ENCODE measurements at places on chromosomes 4 and X.
A peak's percentile ranks its signal among the peaks of the same experiment; 100 is the strongest.

DNA sequence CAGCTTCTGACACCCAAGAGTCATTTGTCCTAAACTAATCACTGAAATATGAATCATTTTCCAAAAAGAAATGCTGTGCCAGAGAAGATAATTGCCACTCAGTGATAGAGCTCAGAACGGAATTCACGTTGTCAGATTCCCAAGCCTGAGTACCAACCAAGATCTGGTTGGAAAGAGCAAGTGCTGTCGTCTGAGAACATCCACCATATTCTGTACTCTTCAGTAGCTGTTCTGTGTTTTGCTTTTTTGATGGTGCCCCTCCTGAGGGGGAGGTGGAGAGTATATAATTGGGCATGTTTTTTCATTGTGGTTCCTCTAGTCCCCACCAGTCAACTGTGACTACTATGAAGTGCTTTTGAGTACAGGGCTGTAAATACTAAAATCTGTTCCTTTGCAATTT lies 13.2 kb downstream of the RUFY3 start:
- no peak for DNase-seq

DNA sequence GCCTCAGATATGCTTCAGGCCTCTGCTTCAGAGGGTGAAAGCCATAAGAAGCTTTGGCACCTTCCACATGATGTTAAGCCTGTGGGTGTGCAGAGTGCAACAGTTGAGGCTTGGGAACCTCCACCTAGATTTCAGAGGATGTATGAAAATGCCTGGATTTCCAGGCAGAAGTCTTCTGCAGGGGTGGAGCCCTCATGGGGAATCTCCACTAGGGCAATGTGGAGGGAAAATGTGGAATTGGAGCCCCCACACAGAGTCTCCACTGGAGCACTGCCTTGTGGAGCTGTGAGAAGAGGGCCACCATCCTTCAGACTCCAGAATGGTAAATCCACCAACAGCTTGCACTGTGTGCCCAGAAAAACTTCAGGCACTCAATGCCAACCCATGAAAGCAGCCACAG lies 35.2 kb downstream of the TLR10 start:
- no peak for DNase-seq

DNA sequence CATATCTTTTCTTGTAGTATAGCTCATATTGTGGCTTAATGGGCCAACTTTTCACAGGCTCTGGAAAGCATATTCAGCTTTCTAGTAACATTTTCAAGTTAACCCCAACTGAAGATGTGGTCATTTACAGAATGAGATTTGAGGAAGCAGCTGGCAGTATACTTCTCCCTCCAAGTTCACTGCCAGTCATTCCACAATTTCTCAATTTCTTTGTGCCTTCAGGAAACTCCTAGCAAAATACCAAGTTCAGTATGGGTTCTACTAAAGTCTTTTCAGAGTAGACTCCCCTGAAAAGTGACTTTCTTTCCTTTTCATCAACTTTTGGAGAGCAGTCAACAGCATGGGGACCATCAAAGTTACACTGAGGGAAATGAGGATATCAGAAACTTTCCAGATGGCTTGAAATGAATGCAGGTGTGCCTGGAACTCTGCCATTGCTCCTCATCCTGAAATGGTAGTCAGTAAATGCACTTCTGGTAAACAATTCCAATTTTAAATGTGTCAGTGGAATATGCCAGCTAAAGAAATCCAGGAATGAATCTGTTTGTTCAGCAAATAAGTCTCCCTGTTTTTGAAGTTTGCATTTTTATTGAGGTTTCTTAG lies 81.5 kb upstream of the TEX13D start:
- DNase-seq, result no peak

DNA sequence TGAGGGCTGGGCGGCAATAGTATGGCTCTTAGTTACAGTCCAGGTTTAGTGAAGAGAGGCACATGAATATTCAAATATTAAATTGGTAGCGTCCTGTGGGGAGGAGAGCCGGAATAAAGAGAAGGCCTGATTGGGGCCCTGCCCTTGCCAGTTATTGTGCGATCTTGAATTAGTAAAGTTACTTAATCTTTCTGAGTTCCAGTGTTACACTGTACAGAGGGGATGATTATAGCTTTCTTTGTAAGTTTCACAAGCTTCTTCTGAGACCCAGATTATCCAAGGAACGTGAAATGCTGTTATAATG lies 1.2 kb downstream of the METAP1 start:
- no peak for DNase-seq

DNA sequence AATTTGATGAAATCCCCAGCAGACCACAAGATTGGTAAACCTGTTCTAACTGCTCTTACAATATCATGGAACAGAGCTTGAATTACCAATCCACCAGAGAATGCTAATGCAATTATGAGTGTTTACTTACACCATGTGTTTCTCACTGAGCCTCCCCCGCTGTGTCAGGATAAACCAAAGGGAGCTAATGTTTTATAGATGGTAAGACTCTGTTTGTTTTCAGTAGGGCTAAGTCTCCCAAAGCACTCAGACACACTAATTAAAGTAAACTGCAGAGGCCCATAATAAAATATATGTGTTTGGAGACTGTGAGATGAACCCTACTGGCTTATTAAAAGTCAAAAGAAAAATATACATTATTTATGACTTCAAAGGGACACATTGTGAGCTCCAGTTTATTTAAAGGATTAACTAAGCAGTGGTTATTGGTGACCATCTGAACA lies 261.7 kb upstream of the FAM241A start:
- peak; percentile 50 for DNase-seq

GRCh38 chr4:169124661-169125060 lies 114.6 kb upstream of the CBR4 start:
- DNase-seq, result no peak

GRCh38 chrX:136387951-136388502 lies 87.3 kb downstream of the ADGRG4 start:
- no peak for DNase-seq

DNA sequence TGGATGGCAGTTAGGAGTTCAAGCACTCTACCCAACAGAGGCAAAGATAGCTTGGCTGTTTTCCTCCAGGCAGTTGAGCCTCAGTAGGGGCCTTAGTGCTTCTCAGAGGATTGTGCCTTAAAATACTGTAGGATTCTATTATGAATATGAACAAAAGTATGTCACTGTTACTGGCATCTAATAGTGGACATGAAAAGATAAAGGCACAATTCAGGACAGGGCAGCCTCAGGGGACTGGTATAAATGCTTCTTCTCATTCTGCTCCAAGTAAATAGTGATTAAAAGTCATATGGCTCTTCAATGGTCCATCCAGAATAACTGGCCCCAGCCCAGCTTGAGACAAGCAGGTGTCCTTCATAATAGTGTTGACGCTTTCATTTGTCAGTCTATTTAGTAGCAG lies 17.7 kb downstream of the COL4A6 start:
- peak; percentile 58 for DNase-seq

DNA sequence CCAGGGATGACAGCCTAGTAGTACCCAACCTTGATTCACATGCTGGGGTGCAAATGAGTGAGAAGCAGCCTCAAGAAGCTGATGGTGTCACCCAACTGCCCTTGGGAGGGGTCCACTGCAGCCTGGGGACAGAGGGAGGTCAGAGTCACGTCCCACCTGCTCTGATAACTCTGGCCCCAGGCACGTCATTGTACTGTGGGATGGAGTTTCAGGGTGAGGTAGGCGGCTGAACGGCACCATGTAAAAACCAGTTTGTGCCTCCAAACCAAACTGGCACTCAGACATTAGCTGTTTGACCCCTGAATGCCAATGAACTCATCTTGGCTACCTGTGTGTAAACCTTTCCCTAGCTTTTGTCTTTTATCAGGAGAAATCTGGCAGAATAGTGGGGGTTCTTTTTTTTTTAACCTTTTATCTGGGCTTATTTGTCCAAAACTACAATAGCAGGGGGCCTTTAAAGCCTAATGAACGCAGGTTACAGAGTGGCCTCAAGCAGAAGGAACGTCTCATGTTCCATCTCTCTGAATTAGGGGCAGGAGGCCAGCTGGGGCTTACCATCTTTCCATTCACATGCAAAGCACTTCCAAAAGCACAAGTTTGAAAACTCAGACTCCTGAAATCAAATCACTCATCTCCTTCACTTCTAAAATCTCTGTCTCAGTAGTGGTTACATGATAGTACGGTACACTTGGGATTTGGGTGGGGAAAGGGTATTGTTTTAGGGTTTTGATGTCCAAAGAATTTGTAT lies 89.4 kb downstream of the IRF2 start:
- no peak for DNase-seq

- DNase-seq, result no peak
These were observed 278.3 kb downstream of the PCDH18 start for GRCh38 chr4:137253949-137254348.

GRCh38 chrX:70254063-70254400 lies 6.0 kb downstream of the P2RY4 start:
- no peak for DNase-seq

- DNase-seq, result no peak
These were observed 11.8 kb upstream of the SHROOM4 start for GRCh38 chrX:50825825-50826224.

DNA sequence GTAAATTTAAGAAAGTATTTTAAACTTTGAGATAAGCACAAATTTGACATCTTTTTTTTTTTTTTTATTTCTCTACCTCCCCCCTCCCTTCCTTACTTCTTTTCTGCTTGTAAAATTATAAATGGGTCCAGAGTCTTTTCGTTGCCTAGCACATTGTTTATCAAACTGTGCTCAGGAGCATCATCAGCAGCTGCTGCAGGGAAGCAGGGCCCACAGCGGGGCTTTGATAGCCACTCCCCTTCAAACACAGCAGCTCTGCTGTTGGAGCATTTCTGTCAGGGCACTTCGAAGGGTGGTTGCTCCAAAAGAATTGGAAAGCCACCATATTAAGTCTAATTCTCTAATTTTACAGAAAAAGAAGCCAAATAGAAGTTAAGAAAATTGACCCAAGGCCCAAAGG lies 588.3 kb downstream of the SPRY1 start:
- DNase-seq, result no peak

GRCh38 chrX:25872786-25873185 lies 265.4 kb upstream of the MAGEB18 start:
- DNase-seq, result no peak

- DNase-seq, result no peak
These were observed 24.5 kb downstream of the IL15 start for GRCh38 chr4:141660880-141661279.

- no peak for DNase-seq
These were observed 1.6 kb downstream of the CLOCK start for GRCh38 chr4:55545151-55545550.

GRCh38 chr4:149441338-149441737 lies 374.3 kb downstream of the IQCM start:
- DNase-seq, result no peak

DNA sequence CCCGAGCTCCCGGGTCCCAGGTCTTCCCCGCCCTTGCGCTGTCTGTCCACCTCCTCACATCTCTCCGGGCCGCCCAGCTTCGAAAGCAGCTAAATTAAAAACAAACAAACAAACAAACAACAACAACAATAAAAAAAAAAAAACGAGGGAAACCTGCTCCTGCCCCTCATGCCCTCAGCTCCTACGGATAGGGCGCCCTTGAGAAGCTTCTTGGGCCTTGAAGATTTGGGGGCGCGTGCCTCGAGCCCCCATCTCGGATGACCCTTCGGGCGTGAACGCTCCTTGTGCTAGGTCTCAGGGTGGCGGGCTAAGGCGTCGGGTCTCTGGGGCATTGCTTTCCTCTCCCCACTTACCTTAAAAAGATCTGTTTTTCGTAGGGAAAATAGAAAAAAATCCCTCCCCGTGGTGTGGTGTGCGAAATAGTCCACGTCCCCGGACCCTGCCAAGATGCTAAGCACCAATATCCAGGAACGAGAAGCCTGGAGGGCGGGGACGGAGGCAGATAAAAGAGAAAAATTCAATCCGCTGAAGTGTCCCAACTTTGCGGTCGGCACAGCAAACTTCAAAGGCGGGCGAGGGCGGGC lies 603 bp downstream of the NDNF start:
- DNase-seq, result no peak

DNA sequence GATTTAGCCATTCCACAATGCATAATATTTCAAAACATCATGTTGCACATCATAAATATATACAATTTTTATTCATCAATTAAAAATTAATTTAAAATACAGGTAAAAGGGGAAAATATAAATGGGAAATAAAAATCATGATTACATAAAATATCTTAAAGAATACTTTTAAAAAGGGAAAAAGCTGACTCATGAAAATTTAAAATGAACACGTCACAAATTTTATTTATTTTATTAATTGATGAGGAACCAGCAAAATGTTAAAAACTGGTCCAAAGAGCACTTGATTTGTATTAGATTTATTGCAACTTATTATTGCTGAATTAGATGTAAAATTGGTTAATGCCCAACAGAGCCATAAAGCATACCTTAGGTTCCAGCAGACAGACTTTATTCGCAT lies 78.5 kb upstream of the ANK2 start:
- DNase-seq, result no peak

- DNase-seq, result no peak
These were observed 1399.7 kb downstream of the PCDH7 start for GRCh38 chr4:32119907-32120306.

- no peak for DNase-seq
These were observed 127.4 kb downstream of the SH3RF1 start for GRCh38 chr4:169143335-169143734.

- no peak for DNase-seq
These were observed 19.9 kb downstream of the MAGEB17 start for GRCh38 chrX:16187024-16187760.

- no peak for DNase-seq
These were observed 18.0 kb downstream of the PDHA1 start for GRCh38 chrX:19361701-19362100.

All from NCI-H774 (cell line).